ENCODE measurements at places on chromosomes 6 and 20.

- DNase-seq = no peak
Observed at GRCh38 chr6:21331235-21331634, 262.3 kb upstream of the SOX4 start.

- no peak for DNase-seq
Observed at GRCh38 chr6:154086510-154086909, 47.5 kb downstream of the OPRM1 start.

DNA sequence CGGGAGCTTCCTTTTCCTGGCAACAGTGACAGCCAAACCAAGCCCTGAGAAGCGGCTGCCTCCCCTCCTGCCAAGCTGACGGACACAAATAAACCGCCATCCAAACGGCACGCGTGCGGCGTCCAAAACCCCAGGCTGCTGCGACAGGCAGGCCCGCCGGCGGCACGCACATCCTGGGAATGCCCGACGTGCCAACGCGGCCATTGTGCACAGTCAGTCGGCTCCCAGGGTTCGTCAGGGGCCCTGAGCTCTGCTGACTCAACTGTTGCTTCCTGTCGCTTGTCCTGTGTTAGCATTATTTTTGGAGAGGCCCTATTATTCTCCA is 6.8 kb downstream of the JAG1 start:
- peak; percentile 70 for DNase-seq

- DNase-seq = no peak
Observed at GRCh38 chr6:129866256-129866655, 5.1 kb upstream of the TMEM244 start.

GRCh38 chr6:96898241-96898851 is 655 bp upstream of the NDUFAF4 start:
- no peak for DNase-seq

DNA sequence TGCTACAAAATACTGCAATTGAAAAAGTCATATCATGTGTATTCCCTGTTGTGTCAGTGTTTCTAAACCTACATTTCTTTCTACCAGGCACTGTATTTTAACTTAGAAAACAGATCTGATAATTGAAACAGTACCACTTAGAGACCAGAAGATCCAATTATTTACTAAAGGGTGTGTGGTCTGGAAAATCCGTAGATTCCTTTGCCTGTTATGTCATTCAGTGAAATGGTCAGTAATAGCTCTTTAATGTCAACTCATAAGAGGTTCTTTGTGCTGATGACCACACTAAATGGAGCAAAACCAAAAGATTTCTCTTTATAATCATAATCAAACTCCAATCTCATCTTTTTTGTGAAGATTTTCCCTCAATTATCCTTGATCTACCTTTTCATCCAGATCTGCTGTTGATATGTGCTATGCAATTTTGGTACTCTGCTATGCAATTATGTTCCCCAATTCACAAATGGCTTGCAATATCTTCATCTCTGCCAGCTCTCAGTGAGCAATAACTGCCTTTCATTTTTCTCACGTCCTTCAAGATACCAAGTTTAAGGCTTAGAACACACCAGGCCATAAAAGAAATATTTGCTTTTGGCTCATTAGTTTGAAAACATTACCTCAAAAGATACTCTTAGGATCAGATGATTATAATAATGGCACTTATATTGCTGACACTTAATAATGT is 165.5 kb downstream of the MOXD1 start:
- DNase-seq = no peak
